NCI-H774 (cell line): ENCODE measurements at places on chromosomes 16 and 17.

- no peak for DNase-seq
These were observed 66.8 kb downstream of the CDRT15 start for GRCh38 chr17:14169901-14170300.

GRCh38 chr16:61324044-61324443 is 712.2 kb downstream of the CDH8 start:
- peak; percentile 3 for DNase-seq

GRCh38 chr16:49528060-49528865 is 154.7 kb downstream of the C16orf78 start:
- DNase-seq = no peak

DNA sequence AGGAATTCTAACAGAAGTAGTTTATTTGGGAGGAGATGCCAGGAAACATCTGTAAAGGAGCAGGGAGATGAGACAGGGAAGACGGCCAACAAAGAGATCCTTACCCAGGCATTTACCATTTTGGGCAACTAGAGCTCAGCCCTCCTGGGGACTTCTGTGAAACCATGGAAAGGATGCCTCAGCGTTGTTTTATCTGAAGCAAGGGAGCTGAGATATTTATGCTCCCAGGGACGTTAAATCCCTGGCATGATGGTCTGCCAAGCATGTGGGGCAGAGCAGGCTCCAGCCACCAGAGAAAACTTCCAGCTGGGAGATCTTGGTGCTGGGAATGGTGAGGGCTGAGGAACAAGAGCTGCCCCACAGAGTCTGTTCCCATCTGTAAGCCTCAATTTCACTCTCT is 114.8 kb upstream of the FOXF1 start:
- DNase-seq = no peak

DNA sequence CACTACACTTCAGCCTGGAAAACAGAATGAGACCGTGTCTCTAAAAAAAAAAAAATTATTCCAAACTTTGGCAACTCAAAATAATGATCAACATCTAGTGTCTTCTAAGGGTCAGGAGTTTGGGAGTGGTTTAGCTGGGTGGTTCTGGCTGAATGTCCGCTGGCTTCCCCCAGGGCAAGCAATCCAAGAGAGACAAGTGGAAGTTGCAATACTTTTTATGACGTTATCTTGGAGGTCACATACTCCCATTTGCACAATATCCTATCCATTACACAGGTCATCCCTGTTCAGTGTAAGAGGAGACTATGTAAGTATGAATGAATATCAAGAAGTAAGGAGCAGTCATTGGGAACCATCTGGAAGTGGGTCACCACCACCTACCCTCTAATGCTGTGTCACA is 15.2 kb upstream of the CLEC3A start:
- DNase-seq = no peak

GRCh38 chr17:19975601-19976000 is 2.0 kb downstream of the AKAP10 start:
- no peak for DNase-seq

GRCh38 chr16:4179020-4179419 is 62.8 kb upstream of the ADCY9 start:
- DNase-seq = no peak

GRCh38 chr16:10984509-10984908 is 40.1 kb downstream of the CLEC16A start:
- no peak for DNase-seq

- no peak for DNase-seq
These were observed 56.6 kb downstream of the RAP1GAP2 start for GRCh38 chr17:2852729-2853282.

DNA sequence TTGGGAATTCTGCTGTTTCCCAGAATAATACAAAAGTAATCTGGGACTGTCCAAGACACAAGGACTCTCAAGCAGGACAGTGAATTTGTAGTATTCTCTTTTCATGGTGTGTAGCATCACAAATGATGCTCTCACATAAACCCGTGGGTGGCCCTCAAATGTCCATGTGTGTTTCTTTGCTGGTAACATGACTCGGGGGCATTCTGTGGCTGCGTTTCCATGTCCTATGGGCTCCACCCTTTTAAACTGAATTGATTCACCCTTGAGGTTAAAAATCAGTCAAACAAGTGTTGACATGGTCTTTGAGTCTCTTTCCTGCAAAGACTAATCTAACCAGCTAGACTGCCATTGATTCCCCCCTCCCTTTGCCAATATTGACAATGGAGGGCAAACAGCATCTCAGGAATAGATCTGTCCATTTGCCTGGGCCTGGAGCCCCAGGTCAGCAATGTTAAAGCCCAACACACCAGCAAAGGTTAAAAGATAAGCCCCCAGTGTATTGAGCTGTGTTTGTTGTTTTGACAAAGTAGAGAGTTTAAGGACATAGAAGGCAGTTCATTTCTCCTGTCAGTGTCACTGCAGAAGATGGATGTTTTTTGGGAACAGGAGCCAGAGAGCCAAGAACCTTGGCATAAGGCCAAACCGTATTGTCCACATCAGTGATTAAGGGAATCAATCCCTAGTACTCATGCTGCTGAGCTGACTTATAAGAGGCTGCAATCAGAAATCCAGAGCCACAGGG is 117.1 kb upstream of the COX10 start:
- no peak for DNase-seq

DNA sequence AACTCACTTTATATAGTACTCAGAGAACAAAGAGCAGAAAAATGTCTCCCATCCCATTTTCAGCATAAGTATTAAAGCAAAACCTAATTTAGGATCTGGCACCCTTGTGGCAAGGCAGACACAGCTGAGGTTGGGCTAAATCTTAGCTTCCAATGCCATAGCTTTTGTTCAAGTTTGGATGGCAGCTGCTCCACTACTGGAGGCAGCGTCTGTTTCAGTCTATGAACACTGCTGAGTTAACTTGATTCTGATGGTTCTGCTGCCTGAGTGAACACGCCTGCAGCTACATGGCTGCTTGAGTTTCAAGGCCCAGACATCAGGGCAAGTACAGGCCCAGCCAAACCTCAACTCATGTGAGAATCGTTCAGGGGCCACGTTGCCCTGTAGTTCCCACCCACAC is 178.2 kb upstream of the RPH3AL start:
- DNase-seq = no peak

DNA sequence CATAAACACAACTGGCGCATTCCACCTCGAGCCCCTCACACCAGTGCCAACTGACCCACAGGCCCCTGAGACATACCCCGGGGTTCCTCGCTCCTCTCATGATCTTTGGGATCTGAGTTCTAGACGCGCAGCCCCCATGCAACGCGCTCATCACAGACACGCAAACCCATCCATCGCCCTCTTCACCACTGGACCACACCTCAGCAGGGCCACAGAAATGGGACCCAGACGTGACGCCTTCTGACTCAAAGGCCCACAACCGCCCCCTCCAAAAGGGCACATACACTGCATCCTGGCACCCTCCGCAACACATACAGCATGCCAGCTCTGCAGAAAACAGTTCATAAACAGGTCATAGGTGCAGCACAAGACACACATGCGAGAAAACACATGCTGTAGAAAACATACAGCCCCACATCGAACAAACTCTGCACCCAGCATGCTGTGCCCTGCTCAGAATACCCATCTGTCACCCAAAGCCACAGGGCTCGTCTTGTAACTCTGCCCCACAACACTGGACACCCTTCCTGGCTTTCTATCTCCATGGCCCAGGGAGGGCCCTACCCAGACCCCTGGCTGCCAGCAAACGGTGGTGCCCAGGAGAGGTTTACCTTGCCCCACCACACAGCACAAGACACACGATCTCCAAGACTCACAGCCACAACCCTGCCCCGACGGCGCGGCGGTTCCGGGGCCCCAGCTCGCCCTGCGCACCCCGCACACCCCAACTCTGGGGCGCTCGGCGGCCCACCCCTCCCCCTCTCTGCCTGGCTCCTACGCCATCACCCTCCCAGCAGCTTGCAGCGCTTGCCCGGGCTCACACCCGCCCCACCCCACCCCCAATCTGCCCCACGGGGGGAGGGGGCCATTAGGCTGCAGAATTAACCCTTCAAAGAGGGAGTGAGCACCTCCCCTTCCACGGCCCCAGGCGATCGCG is 887 bp downstream of the ZBTB4 start:
- no peak for DNase-seq

- no peak for DNase-seq
These were observed 19.9 kb downstream of the RPH3AL start for GRCh38 chr17:332558-333322.

GRCh38 chr17:12790249-12791106 is 1.2 kb downstream of the ARHGAP44 start:
- no peak for DNase-seq

GRCh38 chr17:75589919-75590303 is 2.3 kb downstream of the MYO15B start:
- no peak for DNase-seq

GRCh38 chr17:33163533-33164168 is 129.4 kb downstream of the ASIC2 start:
- no peak for DNase-seq

- no peak for DNase-seq
These were observed 17.9 kb downstream of the NSRP1 start for GRCh38 chr17:30134551-30134950.

DNA sequence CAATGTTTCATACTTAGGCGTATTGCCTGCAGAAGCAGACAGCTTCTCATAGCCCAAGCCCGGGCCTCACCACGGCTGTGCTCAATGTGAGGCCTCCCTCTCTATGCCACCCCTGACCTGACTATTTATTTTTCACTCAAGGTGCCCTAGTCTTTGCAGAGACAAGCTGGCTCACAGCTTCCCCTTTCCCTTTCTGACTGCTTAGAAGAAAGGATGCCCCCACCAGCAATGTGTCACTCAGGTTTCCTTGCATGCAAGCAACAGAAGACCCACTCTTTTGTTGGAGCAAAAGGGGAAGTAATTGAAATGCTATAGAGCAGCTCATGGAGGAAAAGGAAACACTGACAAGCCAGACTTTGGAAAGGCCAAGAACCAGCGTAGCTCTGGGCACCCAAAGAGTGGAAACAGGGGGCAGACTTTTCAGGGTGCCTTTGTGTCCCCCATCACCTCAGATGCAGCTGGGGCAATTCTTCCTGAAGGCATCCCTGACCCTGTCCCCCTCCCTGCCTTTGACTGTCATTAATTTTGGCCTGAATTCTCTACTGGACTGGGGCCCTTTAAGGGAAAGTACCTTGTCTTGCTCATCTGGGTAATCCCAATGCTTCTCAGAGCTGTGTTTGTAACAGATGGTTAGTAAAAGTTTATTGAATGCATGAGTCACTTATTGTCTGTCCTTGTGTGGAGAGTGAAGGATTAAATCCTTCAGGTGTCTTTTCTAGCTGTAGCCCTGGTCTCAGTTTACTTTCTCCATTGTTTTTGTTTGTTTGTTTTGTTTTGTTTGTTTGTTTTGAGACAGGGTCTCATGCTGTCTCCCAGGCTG is 17.8 kb downstream of the RGS9 start:
- DNase-seq = no peak

- no peak for DNase-seq
These were observed at the start of gene FMNL1 for GRCh38 chr17:45221081-45222013. Gene FMNL1 (plus strand): TSS chr17:45221885. CDS start chr17:45222125, 240 bp downstream.

DNA sequence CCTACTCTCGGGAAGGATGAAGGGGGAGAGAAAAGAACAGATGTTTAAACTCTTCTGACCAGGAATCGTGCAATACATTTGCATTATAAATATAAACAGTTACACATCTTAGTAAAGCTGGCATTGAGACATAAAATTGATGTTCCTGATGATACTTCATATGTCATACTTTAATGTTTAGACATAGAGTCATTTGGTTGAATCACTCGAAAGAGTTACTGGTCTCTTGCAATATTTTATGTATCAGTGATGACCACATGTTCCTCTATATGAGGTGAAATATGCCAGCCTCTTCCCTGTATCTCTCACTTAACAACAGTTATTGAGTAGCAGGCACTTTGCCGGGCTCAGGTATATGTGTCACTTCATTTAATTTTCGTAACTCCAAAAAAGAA is 49.7 kb upstream of the PMFBP1 start:
- no peak for DNase-seq

- no peak for DNase-seq
These were observed 6.3 kb downstream of the XYLT2 start for GRCh38 chr17:50352072-50352692.

DNA sequence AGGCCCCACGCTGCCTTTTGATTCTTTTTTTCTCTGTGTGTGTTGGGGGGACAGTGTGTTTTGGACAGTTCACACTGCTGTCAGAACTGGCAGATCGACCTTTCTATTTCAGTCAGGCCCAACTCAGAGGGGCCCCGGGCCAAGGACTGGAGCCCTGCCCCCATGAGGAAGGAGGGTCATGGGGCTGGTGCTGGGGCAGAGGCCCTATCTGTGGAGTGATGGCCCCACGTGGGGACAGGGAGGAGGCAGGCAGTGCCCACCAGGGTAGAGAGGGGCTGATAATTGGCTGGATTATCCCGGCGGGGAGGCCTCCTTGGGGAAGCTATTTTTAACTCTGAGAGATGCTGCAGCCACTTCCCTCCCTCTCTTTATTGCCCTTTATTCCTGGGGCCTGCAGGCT is 5.7 kb upstream of the KCNJ12 start:
- DNase-seq = no peak

- no peak for DNase-seq
These were observed 778.1 kb upstream of the SOX9 start for GRCh38 chr17:71342737-71343136.

DNA sequence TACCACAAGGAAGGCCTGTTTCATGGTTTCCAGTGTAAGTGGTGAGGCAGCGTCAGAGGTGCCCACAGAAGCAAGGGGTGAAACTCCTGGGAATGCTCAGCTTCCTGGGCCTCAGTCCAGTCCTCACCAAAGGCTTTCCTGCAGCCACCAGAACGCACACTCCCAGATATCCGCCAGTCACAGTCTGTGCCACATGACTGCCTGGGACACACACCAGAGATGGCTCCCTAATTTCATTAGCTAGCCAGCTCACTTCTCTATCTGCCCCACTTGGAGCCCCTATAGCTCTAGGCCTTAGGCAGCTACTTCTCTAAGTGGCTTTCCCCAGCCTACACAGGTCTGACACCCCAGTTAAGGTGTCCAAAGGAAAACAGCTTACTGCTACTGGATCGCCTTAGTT is 77.0 kb downstream of the CYTH1 start:
- no peak for DNase-seq

DNA sequence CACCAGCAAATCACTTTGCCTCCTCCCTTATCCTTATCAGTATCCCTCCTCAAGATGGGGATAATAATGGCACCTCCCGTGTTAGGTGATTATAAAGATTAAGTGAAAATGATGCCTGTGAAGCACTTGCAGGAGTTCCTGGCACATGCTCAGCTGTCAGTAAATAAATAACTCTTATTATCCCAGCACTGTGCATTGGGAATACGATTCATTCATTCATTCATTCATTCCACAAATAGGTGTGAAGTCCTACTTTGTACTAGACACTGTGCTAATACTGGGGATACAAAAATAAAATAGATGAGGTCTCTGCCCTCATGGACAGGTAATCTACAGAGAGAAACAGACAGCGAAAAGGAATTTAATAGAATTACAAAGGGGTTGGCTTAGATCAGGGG is 2.0 kb downstream of the XYLT2 start:
- no peak for DNase-seq

GRCh38 chr16:57284209-57284951 is at the start of gene PLLP:
Gene PLLP (minus strand): TSS chr16:57284672. CDS start chr16:57284540, 132 bp downstream.
- DNase-seq = peak; percentile 53

- DNase-seq = no peak
These were observed 463.8 kb upstream of the HSBP1 start for GRCh38 chr16:83343935-83344366.

- no peak for DNase-seq
These were observed 473.1 kb downstream of the GRIN2A start for GRCh38 chr16:9708972-9709620.
